ENCODE measurements at places on chromosomes 11 and 22.
A peak's percentile ranks its signal among the peaks of the same experiment; 100 is the strongest.

DNA sequence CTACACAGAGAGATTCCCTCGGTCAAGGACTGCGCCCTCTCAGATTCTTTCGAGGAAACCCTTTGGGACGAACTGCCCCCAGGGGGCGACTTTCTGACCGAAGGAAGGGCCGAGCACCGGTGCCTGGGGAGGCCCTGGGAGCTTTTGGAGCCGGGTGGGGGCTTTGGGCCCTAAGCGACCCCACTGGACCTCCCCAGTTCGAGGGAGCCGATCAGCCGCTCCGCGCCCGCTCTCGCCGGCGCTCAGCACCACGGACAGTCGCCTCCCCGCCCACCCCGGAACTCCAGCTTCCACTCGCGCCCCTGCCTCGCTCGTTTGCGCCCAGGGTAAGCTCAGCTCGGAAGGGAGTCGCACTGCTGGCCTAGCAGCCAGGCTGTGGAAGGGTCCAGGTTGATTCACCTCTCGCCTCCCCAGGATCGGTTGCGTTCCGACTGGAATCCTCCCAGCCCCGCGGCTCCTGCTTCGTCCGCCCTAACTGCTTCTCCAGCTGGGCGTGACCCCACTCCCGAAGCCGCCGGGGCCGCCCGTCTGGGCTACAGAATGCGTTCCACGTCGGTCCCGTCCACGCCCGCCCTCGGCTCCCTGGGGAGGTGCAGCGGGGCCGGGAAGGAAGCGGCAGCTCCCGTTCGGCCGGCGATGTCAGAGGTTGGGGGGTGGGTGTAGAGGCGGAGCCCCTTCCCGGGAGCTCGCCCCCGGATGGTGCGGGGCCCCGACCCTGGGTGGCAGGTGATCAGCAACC lies 428 bp downstream of the SCN3B start:
- DNase-seq, result peak; percentile 41

GRCh38 chr22:48714231-48714630 lies 1113.4 kb downstream of the BRD1 start:
- no peak for DNase-seq

DNA sequence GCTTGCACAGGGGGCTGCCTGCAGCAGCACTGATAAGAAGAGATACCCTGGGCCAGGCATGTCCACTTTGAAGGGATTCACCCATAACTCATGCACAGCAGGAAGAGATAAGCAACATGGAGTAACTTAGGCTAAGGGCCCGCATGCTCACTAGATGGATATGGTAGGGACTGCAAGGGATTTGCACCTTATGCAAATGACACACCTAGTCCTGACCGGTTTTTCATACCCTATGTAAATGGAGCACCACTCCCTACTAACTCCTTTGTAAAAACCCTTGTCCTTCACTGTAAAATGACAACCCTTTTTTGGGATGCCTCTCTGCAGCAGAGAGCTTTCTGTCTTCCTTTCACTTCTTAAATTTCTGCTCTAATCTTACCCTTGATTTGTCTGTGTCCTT lies 658.9 kb upstream of the CCDC179 start:
- DNase-seq, result no peak

DNA sequence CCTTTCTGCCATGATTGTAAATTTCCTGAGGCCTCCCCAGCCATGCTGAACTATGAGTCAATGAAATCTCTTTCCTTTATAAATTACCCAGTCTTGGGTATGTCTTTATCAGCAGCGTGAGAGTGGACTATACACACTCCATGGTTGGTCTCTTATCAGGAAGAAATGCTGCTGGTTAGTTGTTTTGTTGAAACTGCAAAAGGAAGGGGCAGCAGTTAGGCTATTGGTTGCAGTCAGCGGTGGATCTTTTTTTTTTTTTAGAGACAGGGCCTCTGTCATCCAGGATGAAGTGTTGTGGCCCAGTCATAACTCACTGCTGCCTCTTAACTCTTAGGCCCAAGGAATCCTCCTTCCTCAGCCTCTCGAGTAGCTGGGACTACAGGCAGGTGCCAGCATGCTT lies 51.7 kb downstream of the HSD17B12 start:
- no peak for DNase-seq

DNA sequence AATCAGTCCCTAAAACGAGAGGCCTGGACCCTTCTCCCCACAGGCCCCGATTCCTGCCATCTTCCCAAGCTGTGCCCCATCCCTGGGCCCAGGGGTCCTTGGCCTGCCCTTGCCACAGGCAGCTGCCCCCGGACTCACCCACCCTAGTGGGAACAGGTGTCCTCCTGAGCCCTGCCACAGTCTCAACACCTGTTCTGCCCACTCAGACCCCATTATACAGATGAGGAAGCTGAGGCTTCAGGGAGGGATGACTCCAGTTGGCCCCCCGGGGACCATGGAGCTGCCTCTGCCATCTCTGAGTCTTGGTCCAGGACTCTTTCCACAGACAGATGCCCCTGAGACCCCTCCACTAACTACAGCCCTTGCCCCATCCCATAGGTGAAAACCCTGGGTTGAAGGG lies 15.9 kb downstream of the MYBPC3 start:
- DNase-seq, result no peak

DNA sequence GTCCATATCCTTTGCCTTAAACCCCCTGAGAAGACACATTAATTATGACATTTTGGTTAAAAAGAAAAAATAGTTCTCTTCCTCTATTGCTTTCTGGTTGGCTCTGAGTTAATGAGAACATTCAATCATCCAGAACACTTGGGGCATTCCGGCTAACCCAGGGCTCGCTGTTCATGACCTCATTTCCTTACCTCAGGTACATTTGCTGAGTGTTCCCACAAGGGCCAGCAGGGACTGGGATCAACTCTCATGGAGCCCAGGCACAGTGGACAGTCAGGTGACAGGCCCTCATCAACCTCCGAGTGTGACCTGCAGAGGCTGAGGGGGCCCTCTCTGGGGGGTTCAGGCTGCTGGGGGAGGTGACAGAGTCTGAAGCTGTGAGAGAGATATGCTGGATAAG lies 98.9 kb downstream of the MYO18B start:
- no peak for DNase-seq

GRCh38 chr11:19253153-19253745 lies 12.5 kb upstream of the E2F8 start:
- DNase-seq, result no peak

GRCh38 chr22:24431309-24432034 lies 4.1 kb downstream of the ADORA2A start:
- no peak for DNase-seq

DNA sequence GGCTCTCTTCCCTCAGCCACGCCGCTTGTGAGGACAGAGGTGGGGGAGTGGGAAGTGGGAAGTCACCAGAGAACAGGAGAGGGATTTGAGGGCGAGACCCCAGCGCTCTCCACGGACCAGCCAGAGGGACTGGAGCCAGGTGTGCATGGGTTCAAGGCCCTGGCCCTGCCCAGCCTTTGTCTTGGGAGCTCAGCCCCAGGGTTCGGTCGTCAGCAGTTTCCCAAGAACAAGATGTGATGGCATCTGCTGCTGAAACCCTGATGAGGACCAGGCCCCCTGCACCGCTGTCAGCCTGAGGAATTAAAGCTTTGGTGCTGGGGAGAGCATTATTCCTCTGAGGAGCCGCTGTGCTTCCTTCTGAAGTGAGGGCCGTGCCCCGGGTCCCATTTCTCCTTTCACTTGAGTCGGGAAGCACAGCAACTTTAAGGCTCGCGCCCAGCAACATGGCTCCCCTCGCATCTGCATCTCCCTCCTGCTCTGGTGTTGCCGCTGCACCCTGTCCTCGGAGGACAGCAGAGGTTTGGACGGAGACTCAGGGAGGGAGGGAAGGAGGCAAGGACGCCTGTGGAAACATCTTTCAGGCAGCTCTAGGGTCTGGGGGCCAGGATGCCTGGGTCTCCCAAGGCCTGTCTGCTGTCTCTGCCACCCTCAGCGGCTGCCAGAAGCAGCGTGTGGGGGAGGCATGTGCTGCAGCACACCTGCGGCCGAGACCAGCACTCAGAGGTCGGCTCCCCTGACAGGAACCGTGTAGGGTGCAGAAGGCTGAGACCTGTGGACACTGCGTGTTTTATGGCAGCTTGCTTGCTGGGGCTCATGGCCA lies 3.8 kb downstream of the IFITM5 start:
- DNase-seq, result no peak

DNA sequence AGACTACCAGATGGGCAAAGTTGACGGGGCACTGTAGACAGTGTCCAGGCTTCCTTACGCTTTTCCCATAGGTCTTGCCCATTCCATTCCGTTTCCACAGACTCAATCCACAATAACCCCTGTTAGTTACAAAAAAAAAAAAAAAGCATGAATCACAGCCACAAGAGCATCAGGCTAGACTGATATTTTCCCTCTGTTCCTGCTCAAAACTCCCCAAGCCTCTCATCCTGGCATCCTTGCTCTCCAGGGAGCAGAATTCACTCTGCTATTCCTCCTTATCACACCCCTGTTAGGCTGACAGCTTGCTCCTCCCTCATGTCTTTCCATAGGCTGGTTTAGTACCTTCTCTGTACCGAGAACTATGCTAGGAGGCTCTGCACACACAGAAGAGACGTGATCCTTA lies 42.2 kb downstream of the TMEM123 start:
- no peak for DNase-seq

DNA sequence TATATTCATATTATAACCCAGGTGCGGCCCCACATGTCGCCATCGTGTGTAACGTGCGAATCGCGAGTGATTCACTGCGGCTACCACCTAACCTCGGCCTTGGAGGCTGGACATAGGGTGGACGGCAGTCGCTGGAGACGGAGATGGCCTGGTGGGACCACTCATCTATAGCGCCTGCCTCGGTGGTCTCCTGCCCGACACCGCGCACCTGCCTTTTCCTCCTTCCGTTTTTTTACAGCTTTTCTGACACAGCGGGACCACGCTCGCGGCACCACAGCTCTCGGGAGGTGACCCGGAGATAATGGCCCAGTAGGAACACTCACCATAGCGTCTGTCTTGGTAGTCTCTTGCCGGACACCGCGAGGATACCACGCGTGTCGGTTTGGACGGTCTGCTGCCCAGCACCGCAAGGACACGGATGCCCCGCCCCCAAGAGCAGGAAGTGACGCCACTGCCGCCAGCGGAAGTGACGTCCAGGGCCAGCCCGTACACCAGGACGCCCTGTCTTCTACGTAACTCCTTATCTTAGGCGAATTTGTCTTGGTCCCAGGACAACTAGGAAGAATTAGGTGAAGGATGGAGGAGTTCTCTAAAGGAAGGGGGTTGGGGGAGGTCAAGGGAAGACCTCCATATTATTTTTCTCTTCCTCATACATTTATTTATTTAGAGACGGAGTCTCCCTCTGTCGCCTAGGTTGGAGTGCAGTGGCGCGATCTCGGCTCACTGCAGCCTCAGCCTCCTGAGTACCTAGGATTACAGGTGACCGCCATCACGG lies 6.4 kb downstream of the SNU13 start:
- DNase-seq, result peak; percentile 88
